ENCODE measurements at places on chromosomes 1 and 21. TPM values are rescaled to one million over a fixed set of nuclear protein-coding genes. Genes with fewer than 3 reads are reported as not detected.

GRCh38 chr1:145897969-145898368, 11.9 kb downstream of the ITGA10 start:
- DNase-seq, result no peak

GRCh38 chr1:16944038-16944437, 22.3 kb downstream of the CROCC start:
- no peak for DNase-seq

GRCh38 chr1:180185971-180186645, 31.4 kb downstream of the QSOX1 start:
- DNase-seq, result no peak

GRCh38 chr21:14300074-14300473, 82.9 kb downstream of the HSPA13 start:
- DNase-seq, result no peak

GRCh38 chr1:84247425-84248220, 53.9 kb upstream of the SAMD13 start:
- no peak for DNase-seq

DNA sequence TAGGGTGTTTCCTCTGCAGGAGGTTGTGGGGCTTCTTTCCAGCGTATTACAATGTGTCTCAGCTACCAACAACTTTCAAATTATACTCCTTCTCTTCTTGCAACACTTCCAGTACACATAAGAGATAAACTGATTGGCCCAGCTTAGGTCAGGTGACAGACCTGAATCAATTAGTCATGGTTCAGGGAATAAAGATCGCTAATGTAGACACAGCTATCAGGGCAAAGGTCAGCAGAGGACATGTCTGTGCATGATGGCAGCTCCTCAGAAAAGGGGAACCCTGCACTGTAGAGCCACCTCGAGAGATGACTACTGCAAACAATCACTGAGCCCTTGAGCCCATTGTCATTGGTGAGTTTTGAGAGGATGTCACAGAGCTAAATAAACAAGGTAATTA, 36.8 kb upstream of the PKN2 start:
- DNase-seq, result no peak

DNA sequence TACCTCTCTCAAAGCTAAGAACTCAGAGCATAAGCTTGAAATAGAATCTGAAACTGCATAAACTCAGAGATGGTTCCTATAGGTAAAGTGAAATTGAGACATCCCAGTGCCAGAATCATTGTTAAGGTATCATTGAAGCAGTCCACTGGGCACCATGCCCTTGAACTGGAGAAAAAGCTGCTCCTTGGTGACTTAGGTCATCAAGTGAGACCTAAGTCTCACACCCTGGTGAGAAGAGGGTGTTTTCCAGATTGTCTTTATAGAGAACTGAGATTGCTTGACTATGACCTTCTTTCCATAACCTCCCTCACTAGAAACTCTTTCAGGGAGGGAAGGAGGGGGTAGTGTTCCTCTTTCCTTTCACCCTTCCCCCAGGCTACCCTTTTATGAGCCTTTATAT, 9.4 kb upstream of the ATP6V1G3 start:
- no peak for DNase-seq

DNA sequence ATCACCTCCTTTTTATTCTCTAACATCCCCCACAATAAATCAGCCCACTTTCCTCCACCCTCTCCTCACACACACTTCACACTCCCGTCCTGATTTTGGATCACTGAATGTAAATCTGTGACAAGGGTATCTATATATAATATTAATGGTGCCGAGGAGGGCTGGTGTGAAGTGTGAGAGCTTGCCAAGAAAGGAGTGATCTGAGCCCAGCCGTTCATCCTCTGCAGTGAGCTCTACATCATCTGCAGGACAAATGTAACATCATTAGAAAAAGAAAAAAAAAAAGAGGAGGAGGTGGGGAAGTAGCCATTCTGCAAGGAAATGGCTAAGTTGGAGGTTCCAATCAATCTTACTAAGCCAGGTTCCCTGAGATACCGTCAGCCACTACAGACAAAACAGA, 291.7 kb upstream of the RRP15 start:
- DNase-seq, result no peak

GRCh38 chr1:6445062-6445763, 20.6 kb downstream of the ESPN start:
- DNase-seq, result peak; percentile 44

DNA sequence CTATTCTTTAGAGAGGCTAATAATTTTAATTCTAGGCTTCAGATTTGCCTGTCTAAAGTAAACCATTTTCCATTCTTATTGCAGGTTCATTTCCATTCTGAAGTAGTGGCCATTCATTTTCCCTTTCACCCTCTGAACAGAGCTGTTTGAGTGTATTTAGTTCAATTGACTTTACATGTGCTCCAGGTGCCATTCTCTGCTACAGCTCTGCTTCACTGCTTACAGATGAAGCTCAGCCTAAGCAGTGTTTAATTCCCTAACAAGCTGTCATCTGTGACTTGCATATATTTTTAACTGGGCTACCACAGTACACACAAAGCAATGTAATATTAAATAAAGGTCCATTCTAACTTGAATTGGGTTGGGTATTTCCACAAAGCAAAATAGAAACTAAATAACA, 1031.6 kb downstream of the KCNT2 start:
- DNase-seq, result no peak

DNA sequence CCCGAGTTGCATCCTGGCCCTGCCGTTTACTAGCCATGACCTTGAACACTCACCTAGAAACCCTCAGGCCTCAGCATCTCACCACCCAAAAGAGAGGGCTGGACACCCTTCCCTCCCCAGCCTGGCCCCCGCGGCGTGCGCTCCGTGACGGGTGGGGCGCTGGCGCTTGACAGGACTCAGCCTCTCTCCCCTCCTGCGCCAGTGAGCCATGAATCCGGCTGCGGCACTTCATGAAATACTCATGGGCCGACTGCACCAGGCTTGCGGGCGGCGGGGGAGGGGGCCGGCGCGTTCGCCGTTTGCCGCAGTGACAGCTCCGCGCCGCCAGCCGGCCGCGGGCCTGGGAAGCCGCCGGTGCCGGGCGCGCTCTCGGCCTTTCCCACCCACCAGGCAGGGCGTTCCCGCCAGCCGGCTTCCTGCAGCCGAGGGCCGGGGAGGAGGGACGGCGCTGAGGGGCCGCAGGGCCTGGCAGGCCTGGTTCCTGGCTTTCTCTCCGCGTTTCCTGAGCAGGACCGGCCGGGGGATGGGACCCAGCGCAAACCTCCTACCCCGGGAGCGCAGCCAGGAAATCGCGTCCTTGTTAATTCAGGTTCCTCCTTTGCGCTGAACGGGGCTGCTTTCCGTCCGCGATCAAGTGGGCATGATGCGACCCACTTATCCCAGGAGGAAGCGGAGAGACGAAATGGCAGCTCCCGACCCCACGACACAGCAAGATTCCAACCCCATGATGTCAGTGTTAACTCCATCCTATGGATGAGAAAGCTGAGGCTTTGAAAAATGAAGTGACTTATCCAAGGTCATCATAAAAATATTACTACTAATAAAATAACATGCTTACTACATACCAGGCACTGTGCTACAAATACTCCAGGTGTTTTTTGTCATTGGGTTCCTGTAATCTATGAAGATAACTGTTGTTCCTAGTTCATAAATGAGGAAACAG, 9.1 kb upstream of the LUZP1 start:
- DNase-seq, result peak; percentile 94

- DNase-seq, result no peak
Measured at GRCh38 chr21:18549214-18549905, 145.8 kb upstream of the TMPRSS15 start.

SHISA4 gene
- 60.3 TPM for total RNA-seq

- DNase-seq, result peak; percentile 65
Measured at GRCh38 chr1:235503403-235504121, 690 bp downstream of the B3GALNT2 start.

NR5A2 gene
- 1.5 TPM for total RNA-seq

DNA sequence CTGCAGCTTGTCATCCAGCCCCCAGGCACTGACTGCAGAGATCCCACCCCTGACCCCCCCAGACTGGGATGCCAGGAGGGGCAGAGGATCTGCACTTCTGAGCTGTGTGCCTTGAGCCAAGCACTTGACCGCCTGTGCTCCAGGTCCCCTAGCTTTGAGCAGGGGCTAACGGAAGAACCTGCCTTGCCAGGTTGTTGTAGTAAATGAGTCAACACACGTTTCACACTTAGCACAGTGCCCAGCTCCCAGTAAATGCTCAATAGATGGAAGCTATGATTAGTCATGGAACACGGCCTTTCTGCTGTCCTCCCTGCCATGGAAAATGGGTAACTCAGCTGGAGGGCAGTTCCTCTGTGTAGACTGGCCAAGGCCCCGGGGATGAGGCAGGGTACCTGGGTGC, 24.1 kb downstream of the IFFO2 start:
- DNase-seq, result peak; percentile 70

GRCh38 chr1:201016943-201017827, 6.3 kb downstream of the KIF21B start:
- DNase-seq, result no peak

CLCA4 gene
- not detected for total RNA-seq

- DNase-seq, result no peak
Measured at GRCh38 chr1:1567891-1568291, 6.8 kb downstream of the SSU72 start.

GRCh38 chr1:172489847-172490246, 43.1 kb upstream of the SUCO start:
- no peak for DNase-seq

DNA sequence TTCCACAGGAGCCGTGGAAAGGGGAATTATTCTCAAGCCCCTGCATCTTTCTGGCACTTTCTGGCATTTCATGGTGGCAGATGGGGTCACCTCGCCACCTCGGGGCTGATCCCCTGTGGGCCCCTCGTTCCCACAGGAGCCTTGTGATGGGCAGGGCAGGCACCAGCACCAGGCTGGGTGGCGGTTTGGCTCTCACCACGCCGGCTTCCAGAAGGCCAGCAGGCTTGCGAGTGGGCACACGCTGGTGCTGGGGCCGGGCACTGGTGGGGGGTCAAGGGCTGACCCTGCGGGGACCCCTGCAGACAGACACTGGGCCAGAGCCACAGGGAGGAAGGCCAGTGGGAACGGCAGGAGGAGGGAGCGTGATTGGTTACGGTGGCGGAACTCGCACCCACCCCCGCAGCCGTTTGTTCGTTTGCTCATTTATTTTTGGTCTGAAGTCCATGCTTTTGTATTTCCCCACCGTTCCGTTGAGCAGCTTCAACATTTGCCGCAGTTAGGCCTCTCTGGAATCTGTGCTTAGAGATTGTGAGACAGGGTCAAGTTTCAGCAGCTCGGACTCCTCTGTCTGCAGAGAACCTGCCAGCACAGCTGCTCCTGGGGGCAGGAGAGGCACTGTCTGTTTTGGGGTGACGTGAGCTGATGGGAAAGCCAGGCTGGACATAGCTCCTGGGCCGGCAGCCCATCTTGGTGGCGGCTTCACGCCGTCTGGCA, 5.3 kb downstream of the COL18A1 start:
- DNase-seq, result no peak

DNA sequence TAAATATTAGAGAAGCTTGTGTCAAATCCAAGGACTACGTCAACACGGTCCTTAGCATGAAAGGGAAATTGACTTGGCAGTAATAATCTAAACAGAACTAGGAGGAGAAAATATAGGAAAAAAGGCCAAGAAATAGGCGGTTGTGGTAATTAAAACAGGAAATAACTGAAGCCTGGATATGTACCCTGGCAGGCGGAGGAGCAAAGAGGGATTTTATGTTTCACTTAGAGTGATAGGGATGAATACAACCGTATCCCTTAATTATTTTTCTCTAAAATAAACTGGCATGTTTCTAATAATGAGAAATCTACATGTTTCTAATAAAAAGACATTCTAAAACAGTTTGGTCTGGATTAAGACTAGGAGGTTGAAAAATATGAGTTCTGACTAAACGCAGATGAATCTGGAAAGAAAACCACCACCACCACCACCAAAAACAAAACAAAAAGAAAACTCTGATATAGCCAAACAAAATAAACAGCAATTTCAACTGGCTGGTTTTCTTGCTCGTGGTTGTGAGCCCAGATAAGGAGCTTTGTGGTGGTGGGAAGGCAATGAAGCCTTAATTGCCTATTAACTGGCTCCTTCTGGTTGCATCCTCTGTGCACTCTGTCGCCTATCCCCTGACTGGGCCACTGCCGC, 334.2 kb upstream of the SNX7 start:
- DNase-seq, result no peak

DNA sequence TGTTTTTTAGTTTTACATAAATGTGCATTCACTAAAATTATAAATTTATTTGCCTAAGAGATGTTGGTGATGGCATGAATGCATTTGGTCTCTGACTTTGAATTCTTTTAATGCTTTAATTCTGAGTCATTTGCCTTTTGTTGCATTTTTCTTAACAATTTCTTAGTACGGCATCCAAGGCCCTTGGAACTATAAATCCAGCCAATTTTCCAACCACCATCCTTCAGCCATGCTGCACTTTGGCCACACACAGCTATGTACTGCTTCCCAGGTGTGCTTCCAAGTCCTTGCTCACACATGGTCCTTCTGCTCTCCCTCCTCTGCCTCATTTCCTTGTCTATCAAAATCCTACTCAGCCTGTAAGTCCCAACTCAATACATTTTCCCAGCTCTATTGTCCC, 161.0 kb downstream of the DHRS3 start:
- no peak for DNase-seq

DNA sequence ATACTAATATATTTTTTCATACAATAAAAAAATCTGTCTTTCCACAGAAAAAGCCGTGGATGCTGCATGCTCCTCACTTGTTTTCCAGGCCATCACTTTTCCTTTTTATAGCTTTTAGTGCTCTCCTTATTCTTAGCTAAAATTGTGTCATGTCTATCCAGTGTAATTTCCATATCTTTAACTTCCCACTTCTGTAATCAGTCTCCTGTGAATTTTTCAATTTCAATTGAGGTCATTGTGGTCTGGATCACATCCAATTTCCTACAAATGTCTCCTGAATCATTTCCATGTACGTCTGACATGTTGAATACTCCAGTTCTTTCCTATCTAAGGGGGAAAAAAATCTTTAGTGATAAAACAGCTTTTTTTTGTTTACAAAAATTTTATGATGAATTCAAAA, 838.2 kb upstream of the B3GALT2 start:
- DNase-seq, result no peak

IGSF21 gene
- 0.11 TPM for total RNA-seq

Measured in thyroid gland (tissue), 4 donors.